Suppressor macrophage treated with lipopolysaccharide for 1 hour (primary cell): ENCODE measurements at places on chromosomes 3 and 15.

GRCh38 chr15:23823508-23823907 is 136.4 kb upstream of the NDN start:
- DNase-seq: no peak

- peak; percentile 98 for DNase-seq
These were observed at the start of gene RPS17 for GRCh38 chr15:82540055-82540983. TSS of gene RPS17 (minus strand) at chr15:82540457. CDS start at chr15:82540428, 29 bp downstream.

DNA sequence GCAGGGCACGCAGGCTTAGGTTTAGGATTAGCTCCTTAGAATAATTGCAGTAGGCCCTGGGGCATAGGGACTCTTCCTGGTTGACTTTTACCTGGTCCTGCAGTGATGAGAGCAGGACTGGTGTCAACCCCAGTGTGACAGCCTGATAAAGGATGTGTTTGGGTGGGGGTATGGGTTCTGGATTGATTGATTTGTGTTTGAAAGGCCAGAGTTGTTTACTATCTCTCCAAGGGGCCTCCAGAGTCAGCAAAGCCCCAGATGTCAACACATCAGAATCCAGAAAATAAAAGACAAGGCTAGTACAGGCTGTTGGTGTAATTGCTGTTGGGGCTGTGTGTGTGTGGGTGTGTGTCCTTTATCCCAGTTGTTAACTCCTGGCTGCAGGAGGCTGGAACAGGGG is 122.3 kb downstream of the CHRNA7 start:
- DNase-seq: no peak

DNA sequence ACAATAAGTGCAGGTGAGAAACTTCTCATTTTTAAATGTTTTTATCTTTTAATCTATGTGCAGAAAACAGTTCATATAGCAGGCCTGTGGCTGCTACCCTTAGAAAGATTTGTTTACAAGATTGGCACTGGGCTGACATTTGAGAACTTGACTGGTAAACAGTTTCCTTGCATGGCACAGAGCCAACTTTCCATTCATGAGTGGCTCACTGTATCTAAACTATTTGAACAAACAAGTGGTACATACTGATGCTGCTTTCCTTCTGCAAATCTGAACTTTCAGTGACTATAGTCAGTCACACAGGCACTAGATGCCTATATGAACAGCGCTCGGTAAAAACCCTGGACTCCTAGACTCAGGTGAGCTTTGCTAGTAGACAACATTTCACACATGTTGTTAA is 6.3 kb upstream of the GTPBP8 start:
- DNase-seq: no peak

DNA sequence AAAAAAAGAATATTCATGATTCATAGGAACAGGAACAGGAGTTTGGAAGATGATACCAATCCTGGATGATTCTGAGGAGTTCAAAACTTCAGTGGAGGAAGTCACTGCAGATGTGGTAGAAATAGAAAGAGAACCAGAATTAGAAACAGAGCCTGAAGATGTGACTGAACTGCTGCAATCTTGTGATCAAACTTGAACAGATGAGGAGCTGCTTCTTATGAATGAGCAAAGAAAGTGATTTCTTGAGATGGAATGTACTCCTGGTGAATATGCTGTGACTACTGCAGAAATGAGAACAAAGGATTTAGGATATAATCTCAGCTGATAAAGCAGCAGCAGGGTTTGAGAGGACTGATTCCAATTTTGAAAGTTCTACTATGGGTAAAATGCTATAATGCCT is 72.7 kb downstream of the GSK3B start:
- DNase-seq: peak; percentile 36

DNA sequence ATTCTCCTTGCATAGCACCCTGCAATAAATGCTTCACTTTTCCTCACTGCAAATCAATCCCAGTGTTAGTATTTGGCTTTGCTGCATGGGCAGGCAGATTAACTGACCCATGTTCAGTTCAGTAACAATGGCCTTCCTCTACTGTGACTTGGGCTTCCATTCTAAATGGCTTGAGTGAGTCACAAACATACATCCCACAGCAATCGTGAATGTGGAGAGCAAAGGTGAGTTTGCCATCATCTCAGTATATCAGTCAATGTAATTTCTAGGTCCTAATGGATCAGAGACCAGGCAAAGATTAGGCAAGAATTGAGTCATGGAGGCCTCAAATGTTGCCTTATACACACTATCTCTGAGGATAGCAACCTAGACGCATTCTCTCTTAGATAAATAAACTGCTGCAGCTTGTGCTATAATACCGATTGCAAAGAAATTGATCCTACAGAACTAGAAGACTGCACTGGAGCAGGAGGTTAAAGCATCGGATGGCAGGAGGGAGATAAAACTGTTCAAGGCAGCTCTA is 8.3 kb upstream of the ATP8B4 start:
- DNase-seq: no peak

GRCh38 chr3:11717768-11718636 is 74.3 kb upstream of the VGLL4 start:
- DNase-seq: peak; percentile 2

DNA sequence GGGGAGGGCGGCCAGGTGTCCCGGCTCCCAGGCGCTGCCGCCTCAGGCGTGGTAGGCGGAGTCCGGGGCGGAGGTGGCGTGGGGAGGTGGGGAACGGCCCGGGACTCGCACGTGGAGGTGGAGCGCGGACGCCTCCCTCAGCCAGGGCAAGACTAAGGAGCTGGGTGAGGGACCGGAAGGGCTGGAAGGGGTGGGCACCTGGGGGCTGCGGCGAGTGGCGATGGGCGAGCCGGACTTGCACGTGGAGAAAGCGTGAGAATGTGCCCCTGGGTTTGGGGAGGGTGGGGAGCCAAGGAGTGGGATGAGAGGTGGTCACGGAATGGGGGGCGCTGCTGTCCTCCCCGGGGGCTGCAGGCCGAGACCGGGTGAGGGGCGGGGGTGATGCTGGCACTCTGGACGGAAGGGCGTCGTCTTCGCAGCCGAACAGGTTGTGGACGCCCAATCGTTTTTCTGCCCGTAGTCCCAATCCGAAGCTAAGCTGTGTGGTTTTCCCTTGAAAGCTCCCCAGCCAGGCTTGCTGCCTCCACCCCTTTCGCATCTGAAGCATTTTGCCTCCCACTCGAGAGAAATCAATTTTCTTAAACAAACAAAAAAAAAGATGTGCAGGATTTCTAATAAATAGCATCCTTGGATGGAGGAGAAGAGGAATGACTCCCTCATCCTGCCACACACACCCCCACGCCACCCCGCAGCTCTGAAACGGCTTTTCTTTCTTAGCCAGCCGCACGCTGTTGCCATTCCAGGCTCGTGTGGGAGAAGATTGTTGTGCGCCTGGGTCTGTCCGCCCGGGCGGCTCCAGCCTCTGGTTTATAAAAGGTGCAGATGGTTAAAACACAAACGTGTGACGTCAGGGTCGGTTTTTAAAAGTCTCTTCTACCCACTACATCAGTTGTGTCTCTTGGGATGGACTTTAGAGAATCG is 62.5 kb upstream of the ANKRD28 start:
- DNase-seq: peak; percentile 7

DNA sequence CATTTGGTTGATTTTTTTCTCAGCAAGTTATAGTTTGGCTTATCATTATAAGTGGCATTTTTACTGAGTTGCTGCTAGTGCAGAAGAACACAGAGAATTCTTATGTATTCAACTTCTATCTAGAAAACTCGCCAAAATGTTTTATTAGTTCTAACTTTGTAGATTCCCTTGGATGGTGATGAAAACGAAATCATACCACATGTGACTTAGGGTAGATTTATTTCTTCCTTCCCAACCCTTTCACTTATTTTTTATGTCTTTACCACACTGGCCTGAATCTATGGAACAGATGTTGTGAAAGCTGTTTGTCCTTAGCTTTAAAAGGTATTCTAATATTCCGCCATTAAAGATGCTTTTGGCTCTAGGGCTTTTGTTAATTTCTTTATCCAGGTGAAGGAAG is 503.3 kb upstream of the CFAP20DC start:
- DNase-seq: no peak

DNA sequence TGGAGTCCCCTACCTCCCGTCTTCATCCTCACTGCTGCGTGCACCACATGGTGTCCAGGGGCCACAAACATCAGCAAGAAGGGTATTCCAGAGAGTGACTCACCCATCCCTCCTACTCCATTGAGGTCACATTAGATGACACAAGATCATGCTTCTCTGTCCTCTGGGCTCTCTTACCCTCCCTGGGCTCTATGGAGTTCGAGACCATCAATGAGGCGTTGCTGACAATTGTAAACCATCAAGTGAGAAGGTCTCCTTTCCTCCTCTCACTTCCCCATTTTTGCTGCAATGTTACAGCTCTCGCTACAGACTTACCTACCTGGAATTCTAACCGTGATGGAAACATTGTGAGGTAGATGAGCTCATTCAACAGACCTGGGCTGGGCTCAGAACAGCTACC is 51.7 kb downstream of the HMCES start:
- peak; percentile 88 for DNase-seq

GRCh38 chr3:190227064-190227463 is 95.2 kb downstream of the CLDN1 start:
- DNase-seq: peak; percentile 47

DNA sequence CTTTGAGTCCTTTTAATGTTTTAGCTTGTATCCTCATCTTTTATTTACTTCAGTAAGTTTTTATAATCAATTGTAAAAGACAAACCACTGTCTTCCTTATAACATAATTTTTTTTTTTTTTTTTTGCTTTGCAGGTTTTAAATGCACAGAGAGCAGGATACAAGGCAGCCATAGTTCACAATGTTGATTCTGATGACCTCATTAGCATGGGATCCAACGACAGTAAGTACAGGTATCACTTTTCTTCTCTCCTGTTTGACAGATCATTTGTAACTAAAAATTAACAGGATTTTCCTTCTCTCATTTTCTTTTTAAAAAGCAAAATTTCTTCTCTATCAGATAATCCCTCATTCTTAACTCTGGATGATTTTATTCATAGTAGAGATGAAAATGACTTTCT is 75.4 kb downstream of the PFN2 start:
- no peak for DNase-seq

DNA sequence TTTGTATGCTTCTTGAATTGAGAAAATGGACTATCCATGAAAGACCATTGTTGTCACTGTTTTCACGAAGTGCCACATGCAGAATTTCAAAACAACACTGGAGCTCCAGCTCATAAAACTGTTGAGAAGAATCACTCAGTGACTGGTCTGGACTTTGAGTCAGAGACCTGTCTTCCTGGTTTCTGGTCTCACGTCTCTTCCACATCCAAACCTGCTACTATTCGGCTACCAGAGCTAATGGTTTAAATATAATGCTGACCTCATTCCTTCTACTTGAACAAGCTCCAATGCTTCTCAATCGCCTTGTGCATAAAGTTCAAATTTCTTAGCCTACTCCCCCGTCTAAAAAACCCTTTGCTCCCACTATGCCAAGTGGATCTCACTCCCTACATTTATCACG is 227.9 kb upstream of the NR2F2 start:
- DNase-seq: no peak

GRCh38 chr3:114115143-114115542 is 58.6 kb downstream of the QTRT2 start:
- DNase-seq: no peak

DNA sequence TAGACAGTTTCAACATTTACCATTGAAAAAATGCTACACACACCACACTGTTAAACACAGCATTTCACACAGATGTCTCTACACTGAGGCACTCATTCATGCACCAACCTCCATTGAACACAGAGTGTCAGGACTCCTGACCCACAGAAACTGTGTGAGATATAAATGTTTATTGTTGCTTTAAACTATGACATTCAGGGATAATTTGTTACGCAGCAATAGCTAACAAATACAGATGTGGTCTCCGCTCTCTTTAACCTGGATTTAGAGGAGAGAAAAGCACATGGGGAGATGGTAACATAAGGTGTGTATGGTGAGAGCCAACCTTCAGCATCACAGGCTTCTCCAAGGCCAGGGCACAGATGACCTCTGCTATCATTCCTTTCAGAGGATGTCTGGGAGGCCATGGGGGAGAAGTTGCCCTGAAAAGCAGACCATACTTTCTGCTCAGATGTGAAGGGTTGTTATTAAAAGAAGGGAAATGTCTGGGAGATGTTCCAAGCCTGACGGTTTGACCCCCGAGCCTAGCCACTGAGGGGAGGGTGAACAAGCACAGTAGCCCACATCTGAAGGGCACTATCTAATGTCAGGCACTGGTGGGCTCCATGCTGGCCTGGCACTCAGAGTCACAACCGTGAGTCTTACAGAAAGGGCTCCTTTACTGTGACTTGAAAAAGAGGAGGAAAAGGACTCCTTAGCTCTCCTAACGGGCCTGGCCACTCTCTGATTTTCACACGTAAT is 284.5 kb upstream of the TLE3 start:
- no peak for DNase-seq

GRCh38 chr15:69125236-69125635 is 35.2 kb upstream of the GLCE start:
- DNase-seq: no peak

DNA sequence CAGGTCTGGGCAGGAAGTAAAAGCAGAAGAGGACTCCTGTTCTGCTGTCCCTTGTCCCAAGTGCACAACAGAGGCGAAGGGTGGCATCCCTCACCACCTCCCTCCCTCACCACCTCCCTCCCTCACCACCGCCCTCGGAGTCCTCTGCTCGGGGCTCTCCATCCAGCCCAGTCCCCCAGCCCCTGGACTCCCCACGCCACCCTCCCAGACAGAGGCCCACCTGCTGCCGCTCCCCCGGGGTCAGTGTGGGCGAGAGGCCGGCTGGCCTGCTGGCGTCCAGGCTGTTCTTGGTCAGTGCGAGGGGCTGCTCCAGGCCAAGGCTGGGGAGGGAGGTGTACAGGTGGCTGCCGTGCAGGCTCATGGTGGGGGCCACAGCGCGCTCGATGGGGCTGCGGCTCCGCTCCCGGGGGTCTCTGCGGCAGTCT is 79.1 kb downstream of the VGLL4 start:
- DNase-seq: no peak

- no peak for DNase-seq
These were observed 267.0 kb downstream of the ZBTB20 start for GRCh38 chr3:114880078-114880477.

GRCh38 chr3:171044835-171045793 is 18.6 kb upstream of the SLC2A2 start:
- no peak for DNase-seq

DNA sequence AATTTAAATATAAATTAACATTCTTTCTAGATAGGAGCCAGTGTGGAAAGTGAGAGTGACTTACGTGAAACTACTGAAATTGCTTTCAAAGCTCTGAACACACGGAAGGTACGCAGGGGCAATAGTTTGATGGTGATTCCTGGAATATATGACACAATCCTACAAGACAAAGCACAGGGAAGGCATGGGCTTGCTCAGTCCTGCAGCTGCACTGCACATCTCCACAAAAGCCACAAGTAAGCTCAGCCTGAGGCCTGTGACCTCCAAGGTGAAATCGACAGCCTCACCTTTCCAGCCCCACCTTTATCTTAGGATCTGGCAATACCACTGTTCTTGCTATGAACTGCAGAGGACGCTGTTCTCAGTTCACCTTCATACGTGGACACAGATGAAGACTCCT is 109.3 kb upstream of the SCN10A start:
- DNase-seq: no peak

DNA sequence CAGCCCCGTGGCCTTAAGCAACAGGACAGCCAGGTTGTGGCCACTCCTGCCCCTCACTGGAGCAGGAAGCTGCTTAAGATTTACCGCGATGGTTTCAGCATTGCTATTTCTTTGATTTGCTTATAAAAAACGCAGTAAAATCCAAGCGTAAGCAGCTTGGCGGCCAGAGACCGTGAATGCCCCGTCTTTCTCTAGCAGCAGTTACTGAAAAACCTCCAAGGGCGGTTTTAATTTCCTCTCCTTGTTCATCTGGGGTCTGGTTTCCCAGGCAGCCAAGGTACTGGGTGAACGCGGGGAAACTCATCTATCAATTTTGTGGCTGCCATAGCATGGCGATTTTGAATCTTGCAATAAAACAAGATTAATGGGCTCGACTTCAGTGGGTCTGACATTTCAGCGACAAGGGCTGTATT is 130.3 kb downstream of the MINAR1 start:
- DNase-seq: no peak
